ENCODE measurements at places on chromosomes 4 and X.

DNA sequence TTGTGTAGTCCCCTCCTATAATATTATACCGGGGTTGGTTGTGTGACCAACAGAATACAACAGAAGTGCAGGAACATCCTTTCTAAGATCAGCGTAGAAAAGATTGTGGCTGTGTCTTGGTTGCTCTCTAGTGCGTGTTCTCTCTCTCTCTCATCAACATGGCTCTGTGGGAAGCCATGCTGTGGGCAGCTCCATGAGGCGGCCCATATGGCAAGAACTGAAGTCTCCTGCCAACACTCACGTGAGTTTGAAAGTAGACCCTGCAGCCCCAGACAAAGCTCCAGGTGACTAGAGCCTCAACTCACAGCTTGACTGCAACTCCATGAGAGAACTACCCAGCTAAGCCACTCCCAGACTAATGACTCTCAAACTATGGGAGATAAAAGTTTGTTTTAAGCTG is 118.7 kb downstream of the TSPAN5 start:
- no peak for DNase-seq

- DNase-seq: no peak
Observed at GRCh38 chr4:26050212-26050643, 136.2 kb downstream of the SMIM20 start.

DNA sequence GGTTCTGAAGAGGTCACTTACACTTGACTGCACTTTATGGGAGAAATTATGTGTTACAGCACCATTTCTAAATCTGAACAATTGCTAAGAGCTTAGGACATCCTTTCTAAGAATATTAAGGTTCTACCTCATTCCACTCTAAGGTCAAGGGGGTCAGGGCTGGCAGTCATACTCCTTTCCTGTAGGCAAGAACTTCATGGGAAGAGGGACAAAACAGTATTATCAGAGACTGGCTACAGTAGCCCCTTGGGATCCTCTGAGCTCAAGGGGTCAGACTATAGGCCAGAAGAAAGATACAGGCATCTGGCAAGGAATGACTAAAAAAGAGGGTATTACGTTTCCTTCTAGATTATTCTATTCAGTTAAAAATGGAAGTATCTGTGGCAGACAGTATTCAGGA is 115.1 kb downstream of the RASL11B start:
- DNase-seq: no peak

- DNase-seq: no peak
Observed at GRCh38 chrX:68461093-68461492, 27.8 kb upstream of the OPHN1 start.

DNA sequence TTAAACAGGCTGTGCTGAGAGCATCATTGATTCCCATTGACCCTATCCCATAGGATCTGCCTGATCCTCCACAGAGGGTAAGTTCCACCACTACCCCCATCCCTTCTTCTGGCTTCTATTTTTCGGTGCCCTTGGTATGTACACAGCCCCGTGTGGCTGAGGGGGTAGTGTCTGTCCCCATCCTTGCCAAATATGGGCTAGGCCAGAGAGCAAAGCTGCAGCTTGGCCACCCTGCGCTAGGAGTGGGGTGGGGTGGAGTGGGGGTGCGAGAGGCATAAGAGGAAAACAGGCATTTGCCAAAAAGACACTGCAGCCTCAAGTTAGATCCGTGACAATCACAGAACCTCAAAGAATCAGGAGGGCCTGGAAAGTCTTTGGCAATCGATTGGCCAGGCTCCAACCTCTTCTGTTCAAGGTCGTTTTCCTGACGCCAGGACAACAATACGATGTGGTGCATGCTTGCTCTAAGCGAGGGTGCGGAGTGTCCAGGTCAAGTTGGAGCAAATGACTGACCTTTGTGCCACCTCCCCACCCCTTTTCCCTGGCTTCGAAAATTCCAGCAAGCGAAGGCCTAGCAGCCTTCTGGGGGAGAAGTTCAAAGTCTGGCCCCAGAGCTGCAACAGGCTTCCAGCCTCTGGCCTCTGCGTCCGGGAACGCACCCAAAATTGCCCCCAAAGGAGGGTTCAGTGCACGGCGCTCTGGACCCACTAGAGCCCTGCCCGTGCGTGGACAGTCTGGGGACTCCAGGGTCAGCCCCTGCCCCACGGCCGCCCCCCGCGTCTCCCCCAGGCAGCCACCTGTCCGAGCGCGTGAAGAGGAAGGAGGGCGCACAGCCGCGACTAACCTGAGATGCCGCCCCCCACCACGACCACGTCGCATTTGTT is 598 bp downstream of the MAOB start:
- no peak for DNase-seq

GRCh38 chrX:107742700-107743191 is 32.8 kb downstream of the TSC22D3 start:
- no peak for DNase-seq

GRCh38 chr4:38787693-38788092 is 4.9 kb upstream of the TLR10 start:
- DNase-seq: no peak

GRCh38 chr4:109207061-109207460 is 95.4 kb downstream of the COL25A1 start:
- no peak for DNase-seq

GRCh38 chr4:156194896-156195295 is 241.2 kb upstream of the CTSO start:
- no peak for DNase-seq
